Activated CD4-positive, alpha-beta T cell treated with anti-CD3 and anti-CD28 coated beads for 36 hours (primary cell): ENCODE measurements at places on chromosomes 11 and 22. TPM values are rescaled to one million over a fixed set of nuclear protein-coding genes. Genes with fewer than 3 reads are reported as not detected.

Gene KCNQ1OT1
- 0.16 TPM for total RNA-seq

DNA sequence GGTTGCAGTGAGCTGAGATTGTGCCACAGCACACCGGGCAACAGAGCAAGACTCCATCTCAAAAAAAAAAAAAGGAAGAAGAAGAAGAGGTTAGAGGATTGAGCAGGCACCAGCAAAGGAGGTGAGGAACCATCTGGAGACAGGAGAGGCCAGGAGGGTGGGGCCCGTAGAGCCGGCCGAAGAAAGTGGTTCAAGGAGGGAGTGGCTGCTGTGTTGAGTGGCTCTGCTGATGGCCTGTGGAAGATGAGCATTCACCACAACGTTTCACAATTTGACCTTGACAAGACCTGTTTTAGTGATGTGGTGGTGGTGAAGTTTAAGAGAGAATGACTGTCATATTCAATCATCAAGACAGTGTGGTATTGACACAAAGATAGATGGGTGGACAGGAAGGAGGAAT lies 6.8 kb upstream of the CTSD start:
- H3K4me3 ChIP-seq: no peak overlapping the region
- no peaks in the 10 kb centered on the region for H3K27me3 ChIP-seq
- H3K4me1 ChIP-seq: peaks cover 20% of the 10 kb centered on the region
- DNase-seq: no peak
- H3K36me3 ChIP-seq: no peaks in the 10 kb centered on the region
- no peak overlapping the region for H3K27ac ChIP-seq

DNA sequence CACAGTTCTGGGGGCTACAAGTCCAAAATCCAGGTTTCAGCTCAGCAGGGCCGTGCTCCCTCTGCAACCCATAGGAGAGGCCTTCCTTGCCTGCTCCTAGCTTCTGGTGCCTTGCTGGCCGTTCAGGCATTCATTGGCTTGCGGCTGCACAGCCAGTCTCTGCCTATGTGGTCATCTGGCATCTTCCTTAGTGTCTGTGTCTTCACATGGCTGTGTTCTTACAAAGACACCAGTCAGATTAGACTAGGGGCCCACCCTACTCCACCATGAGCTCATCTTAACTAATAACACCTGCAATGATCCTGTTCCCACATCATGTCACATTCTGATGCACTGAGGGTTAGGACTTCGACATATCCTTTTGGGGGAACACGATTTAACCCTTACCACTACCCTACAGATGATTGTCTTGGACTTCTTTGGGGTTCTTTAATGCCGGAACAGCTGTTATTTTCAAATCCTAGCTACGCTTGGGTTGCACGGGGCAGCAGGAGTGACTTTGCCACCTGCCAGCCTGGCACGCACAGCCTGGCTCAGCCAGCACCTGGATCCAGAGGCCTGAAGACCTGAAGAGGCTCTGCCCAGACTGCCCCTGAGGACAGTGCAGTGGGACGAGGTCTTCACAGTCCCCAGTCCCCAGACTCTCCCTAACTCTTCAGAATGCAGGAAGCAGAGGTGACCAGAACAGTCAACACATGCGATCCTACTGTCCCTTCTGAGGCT lies 7.7 kb upstream of the NEAT1 start:
- no peaks in the 10 kb centered on the region for H3K27me3 ChIP-seq
- H3K36me3 ChIP-seq: peaks cover 7% of the 10 kb centered on the region
- peak; percentile 5 for DNase-seq
- H3K4me1 ChIP-seq: peaks cover 28% of the 10 kb centered on the region
- H3K4me3 ChIP-seq: no peak overlapping the region
- H3K27ac ChIP-seq: no peak overlapping the region

GRCh38 chr22:19430890-19431541 lies 517 bp downstream of the HIRA start:
- H3K36me3 ChIP-seq: peaks cover 25% of the 10 kb centered on the region
- peaks cover 54% of the 10 kb centered on the region for H3K4me1 ChIP-seq
- peak; percentile 45 for DNase-seq
- H3K27me3 ChIP-seq: no peaks in the 10 kb centered on the region
- H3K27ac ChIP-seq: peak overlapping the region; percentile 86

Gene IL10RA
- 79.4 TPM for total RNA-seq
